ENCODE measurements at places on chromosomes 5 and 9.

GRCh38 chr9:127721391-127721821, 5.5 kb downstream of the TTC16 start:
- no peak for DNase-seq

DNA sequence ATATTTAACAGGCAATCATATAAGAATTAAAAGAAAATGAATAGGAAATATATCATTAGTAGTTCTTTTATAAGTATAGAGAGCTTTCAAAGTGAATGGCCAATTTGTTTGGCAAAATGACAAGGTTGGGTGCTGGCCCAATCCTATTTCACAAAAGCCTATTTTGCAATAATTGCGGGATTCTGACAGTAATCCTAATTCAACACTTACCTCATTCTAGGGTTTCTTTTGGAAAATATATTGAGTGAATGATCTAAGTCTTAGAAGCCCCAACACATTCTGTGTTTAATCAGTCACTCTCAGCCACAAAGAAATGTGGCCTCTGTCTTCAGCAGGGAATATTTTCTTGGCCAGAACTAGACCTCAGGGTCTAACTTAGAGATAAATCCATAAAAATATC, 835.9 kb upstream of the ZNF608 start:
- peak; percentile 89 for DNase-seq

DNA sequence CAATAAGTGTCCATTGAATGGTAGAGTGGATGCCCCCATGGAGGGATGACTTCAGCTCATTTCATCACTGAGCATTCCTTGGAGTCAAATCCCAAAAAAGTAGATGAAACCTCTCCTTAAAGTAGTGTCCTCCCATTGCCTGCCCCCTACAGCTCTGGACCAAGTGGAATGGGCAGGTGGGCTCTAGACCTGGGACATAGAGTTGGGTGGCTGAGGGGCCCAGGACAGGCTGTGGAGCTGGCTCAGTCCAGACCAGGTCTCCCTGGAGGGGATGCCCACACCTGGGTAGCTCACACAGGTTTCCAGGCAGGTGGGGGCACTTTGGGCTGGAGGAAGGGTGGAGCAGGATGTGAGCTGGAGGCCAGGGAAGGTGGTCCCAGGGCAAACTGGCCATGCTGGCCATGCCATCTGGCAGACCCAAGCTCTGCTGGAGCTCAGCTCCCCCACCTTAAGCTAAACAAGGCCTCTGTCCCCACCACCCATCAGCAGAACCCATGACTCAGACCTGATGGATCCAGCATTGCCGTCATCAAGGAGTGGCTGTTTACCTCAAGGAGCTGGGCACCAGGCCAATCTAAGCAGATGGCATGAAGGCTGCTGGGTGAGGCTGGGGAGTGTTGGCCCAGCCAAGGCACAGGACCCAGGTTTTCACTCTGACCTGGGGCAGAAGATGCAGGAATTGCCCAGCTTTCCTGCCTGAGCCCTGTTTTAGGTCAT, 6.2 kb upstream of the SPINK4 start:
- peak; percentile 98 for DNase-seq

GRCh38 chr9:129403779-129404620, 216.9 kb downstream of the C9orf50 start:
- no peak for DNase-seq

Measured in fibroblast of mammary gland (primary cell).